SHP77 treated with DMSO at 0.1 percent for 48 hours (cell line): ENCODE measurements at places on chromosomes 1 and 21.

DNA sequence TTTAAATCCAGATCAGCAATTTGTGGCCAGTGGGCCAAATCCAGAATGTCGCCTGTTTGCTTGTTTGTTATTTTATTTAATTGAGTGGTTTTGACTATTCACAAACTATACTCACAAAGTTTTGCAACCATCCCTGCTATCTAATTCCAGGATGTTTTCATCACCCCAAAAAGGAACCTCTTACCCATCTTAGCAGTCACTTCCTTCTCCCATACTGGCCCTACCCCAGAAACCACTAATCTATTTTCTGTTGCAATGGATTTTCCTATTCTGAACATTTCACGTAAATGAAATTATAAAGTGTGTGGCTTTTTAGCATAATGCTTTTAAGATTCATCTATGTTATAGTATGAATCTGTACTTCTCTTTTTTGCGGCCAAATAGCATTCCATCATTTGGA lies 41.3 kb downstream of the WDTC1 start:
- DNase-seq, result no peak

- no peak for DNase-seq
Measured at GRCh38 chr1:178726087-178726517, 1.1 kb downstream of the RALGPS2 start.

DNA sequence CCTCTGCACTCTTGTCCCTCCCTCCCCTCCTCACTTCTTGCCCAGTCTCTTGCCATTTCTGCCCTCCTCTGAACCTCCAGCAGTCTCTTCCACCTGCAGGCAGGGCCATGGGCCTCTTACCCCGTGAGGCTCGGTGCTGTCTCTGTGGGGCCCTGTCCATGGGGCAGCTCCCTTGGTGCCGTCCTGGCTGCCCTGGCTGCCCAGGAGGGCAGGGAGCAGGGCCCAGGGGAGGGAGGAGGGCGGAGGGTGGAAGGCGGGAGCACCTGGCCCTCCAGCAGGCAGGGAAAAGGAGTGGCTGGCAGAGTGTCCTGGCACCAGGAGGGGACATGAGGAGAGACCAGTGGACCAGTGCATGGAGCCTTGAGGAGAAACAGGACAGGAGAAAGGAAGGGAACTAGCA lies at the start of gene RORC:
RORC (minus strand) TSS at position 198 of the 400 bp plus-strand sequence; CDS start at position 160, 38 bp downstream.
- DNase-seq, result peak; percentile 73

DNA sequence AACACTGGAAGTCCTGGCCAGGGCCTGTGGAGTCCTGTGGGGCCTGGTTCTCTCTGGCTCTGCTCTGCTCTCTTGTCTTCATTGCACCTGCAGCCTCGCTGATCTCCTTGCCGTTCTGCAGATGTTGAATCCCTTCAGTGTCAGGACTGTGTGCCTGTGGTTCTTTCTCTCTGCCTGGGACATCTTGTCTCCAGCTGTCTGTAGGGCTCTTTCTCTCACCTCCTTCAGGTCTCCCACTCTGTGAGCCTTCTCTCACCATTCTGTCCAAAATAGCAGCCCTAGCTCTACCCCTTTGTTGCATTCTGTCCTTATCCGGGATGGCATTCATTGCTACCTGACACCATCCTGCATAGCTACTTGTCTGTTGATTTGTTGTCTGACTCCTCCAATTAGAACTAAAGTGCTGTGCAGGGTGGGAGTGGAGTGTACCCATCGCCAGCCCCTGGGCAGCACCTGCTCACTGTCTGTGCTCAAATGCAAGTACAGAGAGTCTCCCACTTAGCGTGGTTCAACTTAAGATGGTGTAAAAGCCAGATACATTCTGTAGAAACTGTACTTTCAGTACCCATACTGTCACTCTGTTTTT lies 8.9 kb downstream of the PGBD2 start:
- DNase-seq, result no peak

- no peak for DNase-seq
Measured at GRCh38 chr1:176903474-176903873, 261.0 kb downstream of the ASTN1 start.

DNA sequence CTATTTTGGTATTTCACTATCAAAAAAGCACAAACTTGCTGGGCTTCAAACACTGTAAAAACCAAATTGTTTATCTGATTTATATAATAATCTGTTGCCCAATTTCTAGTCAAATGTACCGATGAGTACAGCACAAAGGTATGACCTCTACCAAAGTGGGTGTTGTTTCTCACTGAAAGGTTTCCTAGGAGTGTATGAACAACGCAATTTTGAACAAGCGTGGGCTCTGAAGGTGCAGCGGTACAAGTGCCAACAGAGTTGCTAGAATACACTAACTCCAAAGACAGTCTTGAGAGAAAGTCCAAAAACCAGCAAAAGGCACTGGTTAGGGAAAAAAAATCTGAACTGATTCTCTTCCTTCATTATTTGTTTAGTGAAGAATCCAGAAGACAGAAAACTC lies 130.4 kb downstream of the ATP1B1 start:
- no peak for DNase-seq

GRCh38 chr1:93734999-93735398 lies 53.4 kb upstream of the BCAR3 start:
- no peak for DNase-seq

DNA sequence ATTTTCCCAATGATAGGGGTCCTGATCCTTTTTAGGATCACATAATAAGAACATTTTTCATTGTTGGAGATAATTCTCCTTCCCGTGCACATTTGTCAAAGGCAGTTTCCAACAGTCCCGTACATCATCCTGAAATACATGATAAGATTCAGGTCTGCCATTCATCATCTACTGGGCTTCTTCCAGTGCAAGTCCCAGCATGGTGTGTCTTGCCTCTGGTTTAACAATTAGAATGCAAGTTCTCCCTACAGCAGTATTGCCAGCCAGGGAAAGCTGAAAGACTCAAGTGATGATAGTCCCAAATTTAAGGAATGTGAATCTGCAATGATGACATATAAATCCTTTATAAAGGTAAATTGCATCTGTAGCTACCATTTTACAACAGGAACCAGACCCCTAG lies 146.2 kb downstream of the DAB1 start:
- DNase-seq, result no peak

DNA sequence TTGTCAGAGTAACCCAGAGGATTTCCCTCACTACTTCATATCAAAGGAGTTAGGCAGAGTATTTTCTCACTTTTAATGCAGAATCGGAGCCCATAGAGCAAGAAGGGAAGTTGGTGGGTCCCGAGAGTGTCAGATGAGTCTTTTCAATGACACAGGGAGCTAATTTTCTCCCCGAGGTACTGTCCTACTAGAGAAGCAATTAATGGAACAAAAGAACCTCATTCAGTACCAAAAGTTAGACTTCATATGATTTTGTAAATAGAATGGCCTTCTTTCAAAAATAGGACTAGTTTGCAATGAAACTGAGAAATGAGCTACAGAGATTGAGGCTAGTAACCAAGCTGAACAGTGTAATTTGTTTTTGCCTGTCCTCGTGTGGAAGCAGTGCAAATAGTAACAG lies 3.9 kb downstream of the NCAM2 start:
- DNase-seq, result no peak
